Mesangial cell (primary cell): ENCODE measurements at places on chromosomes 12 and 14. TPM values are rescaled to one million over a fixed set of nuclear protein-coding genes. Genes with fewer than 3 reads are reported as not detected.

NANOG gene
- total RNA-seq = not detected in 2 replicates

KRT82 gene
- total RNA-seq = not detected in 2 replicates

KRT72 gene
- total RNA-seq = not detected in 2 replicates

DIABLO gene
- total RNA-seq = 72.6 and 72.8 TPM in 2 replicates

ACRBP gene
- 0.49 and 8.7 TPM in 2 replicates for total RNA-seq

GXYLT1 gene
- total RNA-seq = 9.5 and 12.5 TPM in 2 replicates

KIF26A gene
- 1.1 and 1.5 TPM in 2 replicates for total RNA-seq

ZFHX2 gene
- 0.49 and 1.6 TPM in 2 replicates for total RNA-seq

MMAB gene
- total RNA-seq = 45.0 and 63.6 TPM in 2 replicates
